ENCODE measurements at places on chromosomes 5 and 9. TPM values are rescaled to one million over a fixed set of nuclear protein-coding genes. Genes with fewer than 3 reads are reported as not detected.

Gene ABO
- total RNA-seq: not detected

Gene FGF10
- total RNA-seq: not detected

Gene DMRT3
- not detected for total RNA-seq

- no peak for DNase-seq
Measured at GRCh38 chr9:110027671-110028081, 180.3 kb downstream of the C9orf152 start.

DNA sequence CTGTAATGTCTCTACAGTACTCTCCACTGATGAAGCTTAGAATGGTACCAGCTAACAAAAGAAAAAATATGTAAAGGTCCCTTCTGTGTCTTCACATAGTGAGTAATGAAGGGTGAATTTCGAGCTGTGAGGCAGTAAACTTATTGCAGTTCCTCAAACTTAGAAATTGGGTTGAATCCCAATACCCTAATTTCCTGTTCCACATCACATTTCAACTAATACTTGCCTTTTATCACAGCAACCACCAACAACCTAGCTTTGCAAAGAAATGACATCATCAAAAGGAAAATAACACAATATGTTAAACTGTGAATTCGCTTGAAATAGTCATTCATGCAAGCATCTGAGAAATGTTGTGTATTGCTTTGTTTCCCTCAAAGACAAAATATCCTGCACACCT lies 9.4 kb upstream of the TNFAIP8 start:
- no peak for DNase-seq

DNA sequence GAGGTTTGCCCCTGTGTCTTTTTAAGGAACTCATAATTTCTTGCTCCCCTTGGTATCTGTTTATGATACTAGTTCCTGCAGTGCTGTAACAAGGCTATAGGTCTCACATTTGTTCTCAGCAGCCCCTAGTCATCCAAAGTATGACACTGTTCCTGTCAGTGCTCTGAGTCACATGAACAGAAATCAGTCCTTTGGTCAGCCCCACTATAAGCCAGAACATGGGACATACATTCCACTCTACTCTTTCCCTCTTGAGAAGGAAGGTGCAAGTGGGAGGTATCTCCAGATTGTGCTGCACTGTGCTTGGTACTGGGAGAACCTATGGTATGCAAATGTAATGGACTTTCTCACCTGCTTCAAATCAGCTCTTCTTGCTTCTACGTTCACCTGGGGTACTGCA lies 87.0 kb downstream of the IARS1 start:
- peak; percentile 4 for DNase-seq

GRCh38 chr5:143036146-143036927 lies 266.2 kb downstream of the ARHGAP26 start:
- DNase-seq: no peak

GRCh38 chr9:125757834-125758233 lies 10.7 kb downstream of the PBX3 start:
- no peak for DNase-seq

DNA sequence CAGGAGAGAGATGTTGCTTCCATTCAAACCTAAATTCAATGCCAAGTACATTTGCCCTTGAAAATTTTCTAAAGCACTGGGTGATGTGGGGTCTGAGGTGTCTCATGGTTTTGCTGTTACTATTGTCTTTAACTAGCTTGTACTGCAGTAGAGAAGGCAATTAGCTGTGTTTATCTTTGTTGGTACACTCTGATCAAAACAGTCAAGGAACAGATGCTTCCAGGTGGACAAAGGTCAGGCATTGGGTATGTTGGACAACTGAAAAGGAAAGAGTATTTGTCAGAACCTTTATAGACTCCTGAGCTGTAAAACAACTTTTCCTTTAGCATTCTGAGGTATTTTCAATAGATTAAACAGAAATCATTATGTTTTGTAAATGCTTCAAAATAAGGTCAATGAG lies 2228.7 kb upstream of the WWC1 start:
- DNase-seq: no peak

GRCh38 chr5:65722575-65723403 lies 784 bp downstream of the NLN start:
- DNase-seq: peak; percentile 34

DNA sequence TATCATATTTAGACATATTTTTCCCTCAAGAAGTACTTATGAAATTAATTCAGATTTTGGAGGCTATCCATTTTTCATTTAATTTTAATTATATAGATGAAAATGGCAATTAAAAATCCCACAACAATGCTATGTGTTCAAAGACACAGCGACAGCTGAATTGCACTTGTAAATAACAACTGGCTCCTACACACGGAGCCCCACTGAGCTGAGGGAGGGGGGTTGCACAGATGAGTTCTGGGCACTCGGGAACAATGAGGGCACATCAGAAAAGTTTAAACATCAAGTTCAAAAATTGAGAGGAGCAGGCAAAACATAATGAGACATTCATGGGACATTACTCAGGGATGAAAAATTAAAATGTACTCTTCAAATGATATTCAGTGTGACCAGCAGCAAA lies 104.9 kb downstream of the MARCHF3 start:
- DNase-seq: no peak
